ENCODE measurements at places on chromosomes 12 and 14. TPM values are rescaled to one million over a fixed set of nuclear protein-coding genes. Genes with fewer than 3 reads are reported as not detected.

- no peak for DNase-seq
- H3K4me3 ChIP-seq: no peak overlapping the region
- no peaks in the 10 kb centered on the region for H3K4me1 ChIP-seq
- H3K36me3 ChIP-seq: no peaks in the 10 kb centered on the region
- H3K27ac ChIP-seq: no peak overlapping the region
Observed at GRCh38 chr12:21542403-21542802, 16.3 kb downstream of the SPX start.

- no peak for DNase-seq
- H3K27ac ChIP-seq: no peak overlapping the region
- H3K27me3 ChIP-seq: no peaks in the 10 kb centered on the region
- H3K4me1 ChIP-seq: no peaks in the 10 kb centered on the region
- no peak overlapping the region for H3K4me3 ChIP-seq
- H3K36me3 ChIP-seq: peaks cover 97% of the 10 kb centered on the region
Observed at GRCh38 chr12:132066345-132066685, 77.8 kb downstream of the DDX51 start.

TBK1 gene
- 25.0 TPM for total RNA-seq

- no peak overlapping the region for H3K27ac ChIP-seq
- no peaks in the 10 kb centered on the region for H3K36me3 ChIP-seq
- no peak for DNase-seq
- no peak overlapping the region for H3K4me3 ChIP-seq
Observed at GRCh38 chr12:33752854-33753253, 269.4 kb upstream of the ALG10 start.

C14orf39 gene
- total RNA-seq: not detected

DNA sequence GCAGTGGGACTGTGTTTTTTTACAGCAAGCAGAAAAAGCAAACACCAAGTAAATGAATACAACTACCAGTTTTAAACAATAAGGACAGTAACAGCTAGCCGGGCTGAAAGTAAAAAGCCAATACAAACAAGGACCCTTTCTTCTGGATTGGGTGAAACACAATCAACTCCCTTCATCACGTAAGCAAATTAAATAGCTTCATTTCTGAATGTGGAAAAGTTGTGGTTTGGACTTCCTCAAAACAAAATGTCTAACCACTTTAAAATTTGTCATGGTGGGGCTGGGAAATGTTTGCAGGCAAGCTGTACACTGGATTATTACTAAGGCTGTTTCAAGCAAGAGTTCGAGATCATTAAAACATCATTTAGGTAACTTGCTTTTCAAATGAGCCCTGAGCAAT lies 47.4 kb downstream of the TCHP start:
- no peak for DNase-seq
- H3K36me3 ChIP-seq: peaks cover 82% of the 10 kb centered on the region
- peaks cover 44% of the 10 kb centered on the region for H3K4me1 ChIP-seq
- H3K4me3 ChIP-seq: no peak overlapping the region
- no peaks in the 10 kb centered on the region for H3K27me3 ChIP-seq

SDSL gene
- 12.8 TPM for total RNA-seq

Measured in lower lobe of right lung (tissue), 2 donors.